ENCODE measurements at places on chromosomes 11 and 22.

GRCh38 chr11:133619973-133620372 lies 87.7 kb upstream of the OPCML start:
- no peak for DNase-seq

DNA sequence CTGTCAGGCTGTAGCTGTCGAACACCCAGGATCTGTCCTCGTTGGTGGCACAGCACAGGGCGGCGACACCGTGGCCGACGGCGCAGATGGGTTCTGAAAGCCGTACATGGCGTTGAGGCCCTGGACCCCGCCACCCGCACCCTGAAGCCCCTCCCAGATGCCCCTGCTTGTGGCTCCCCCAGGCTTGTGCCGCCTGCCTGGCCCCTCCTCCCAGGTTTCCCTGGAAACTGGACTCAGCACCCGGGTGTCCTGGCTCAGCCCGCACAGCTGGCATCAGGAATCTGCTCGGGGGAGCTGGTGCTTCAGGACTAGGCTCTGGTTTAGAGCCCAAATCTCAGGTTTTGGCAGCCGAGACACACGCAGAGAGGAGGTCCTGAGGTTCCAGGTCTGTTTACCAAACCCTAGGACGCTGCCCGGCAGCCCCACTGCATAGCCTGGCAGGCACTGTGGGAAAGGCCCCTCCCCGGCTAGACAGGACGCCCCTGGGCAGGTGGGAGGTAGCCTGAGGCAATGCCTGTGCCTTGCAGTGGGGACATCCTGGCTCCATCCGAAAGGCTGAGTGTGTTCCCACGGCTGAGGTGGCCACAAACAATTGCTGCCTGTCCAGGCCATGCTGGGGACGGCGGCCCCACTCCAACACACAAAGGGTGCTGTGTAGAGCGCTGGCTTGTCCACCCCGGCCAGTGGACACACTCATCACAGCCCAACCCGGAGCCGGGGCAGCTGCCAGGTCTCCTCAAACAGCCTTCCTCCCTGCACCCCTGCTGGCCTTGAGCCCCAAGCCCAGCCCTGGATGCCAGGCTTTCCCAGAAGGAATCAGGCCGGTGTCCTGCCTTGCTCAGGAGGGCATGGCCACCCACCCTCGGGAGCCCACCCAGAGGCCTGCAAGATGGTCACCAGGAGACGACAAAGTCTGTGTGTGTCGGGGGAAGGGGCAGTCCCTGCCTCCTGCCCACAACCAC lies 4.6 kb downstream of the GATD1 start:
- DNase-seq, result no peak

DNA sequence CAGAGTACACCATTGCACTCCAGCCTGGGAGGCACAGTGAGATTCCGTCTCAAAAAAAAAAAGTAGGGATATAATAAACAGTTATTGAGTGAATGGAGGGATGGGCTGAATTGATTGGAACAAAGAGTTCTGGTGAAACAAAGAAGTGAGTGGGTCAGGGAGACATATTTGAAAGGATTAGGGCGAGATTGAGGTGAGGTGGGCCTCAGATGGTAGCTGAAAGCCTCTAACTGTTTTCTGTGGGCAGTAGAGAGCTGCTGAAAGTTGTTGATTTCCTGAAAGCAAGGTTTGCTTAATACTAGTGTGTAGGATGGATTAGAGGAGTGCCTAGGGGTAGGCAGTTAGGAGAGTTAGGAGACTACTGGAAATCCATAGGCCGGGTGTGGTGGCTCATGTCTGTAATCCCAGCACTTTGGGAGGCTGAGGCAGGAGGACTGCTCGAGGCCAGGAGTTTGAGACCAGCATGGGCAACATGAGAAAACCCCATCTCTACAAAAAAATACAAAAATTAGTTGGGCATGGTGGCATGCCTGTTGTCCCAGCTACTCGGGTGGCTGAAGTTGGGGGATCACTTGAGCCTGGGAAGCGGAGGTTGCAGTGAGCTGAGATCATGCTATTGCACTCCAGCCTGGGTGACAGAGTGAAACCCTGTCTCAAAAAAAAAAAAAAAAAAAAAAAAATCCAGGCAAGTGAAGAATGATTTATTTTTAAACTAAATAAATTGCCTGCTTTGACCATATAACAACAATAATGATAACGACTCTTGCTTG lies 41.4 kb upstream of the PTPRJ start:
- DNase-seq, result no peak

- DNase-seq, result no peak
These were observed 22.5 kb upstream of the DAGLA start for GRCh38 chr11:61657566-61658290.

GRCh38 chr22:44943701-44944324 lies 66.0 kb downstream of the PHF21B start:
- DNase-seq, result no peak

DNA sequence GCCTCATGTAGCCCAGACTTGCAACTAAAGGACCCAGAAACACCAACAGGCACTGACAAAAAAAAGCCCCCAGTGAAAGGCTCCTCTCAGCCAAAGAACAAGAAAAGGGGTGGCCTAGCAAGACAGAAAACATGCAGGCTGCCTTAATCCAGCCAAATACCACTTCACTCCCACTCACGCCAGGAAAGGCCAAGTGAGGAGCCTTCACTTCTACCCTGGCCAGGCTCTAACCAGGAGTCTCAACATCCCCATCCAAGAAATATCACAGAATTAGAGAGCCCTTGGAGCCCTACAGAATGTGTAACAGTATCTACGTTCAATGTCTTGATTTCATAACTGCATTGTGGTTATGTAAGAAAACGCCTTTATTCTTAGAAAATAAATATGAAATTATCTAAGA lies 149.0 kb downstream of the APOL5 start:
- DNase-seq, result no peak

- DNase-seq, result no peak
These were observed 61.3 kb downstream of the RTL6 start for GRCh38 chr22:44436736-44437135.

Measured in HCEC 1CT (cell line).